Activated CD8-positive, alpha-beta memory T cell treated with anti-CD3 and anti-CD28 coated beads for 1 hour (primary cell): ENCODE measurements at places on chromosomes 6 and 20.

- DNase-seq: no peak
Measured at GRCh38 chr20:43722153-43722505, 4.7 kb downstream of the GTSF1L start.

GRCh38 chr6:79888587-79888986, 58.8 kb downstream of the ELOVL4 start:
- DNase-seq: no peak

DNA sequence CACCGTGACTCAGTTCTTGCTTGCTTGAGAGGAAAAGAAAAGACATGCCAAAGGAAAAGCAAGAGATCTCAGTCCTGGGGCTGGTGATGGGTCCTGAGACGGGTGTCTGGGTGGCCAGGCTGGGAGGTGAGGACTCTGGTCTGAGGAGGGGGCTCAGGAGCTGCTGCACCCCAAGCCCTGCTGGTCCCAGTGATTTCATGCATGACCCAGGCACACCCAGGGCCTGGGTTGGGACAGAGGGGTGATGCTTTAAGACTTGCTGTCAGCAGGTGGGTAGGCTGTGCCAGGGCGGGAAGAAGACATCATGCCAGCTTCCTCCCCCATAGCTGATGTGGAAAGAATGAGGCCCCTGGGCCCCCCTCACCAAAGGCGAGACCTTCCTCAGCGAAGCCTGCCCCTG, 65.1 kb upstream of the PMEPA1 start:
- no peak for DNase-seq

DNA sequence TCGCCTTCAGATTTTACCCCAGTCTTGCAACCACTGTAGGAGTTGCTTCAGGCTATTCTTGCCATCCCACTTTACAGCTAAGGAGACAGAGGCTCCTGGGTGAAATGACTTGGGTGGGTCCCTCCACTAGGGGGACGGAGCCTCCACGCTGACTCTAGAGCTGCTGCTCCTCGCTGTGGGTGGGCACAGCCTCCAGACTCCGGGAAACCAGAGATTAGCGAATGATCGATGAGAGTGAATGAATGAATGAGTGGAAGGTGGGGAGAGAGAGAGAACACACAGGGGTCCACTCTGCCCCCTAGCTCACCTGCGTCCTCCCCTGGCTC, 10.4 kb downstream of the ZBP1 start:
- no peak for DNase-seq

DNA sequence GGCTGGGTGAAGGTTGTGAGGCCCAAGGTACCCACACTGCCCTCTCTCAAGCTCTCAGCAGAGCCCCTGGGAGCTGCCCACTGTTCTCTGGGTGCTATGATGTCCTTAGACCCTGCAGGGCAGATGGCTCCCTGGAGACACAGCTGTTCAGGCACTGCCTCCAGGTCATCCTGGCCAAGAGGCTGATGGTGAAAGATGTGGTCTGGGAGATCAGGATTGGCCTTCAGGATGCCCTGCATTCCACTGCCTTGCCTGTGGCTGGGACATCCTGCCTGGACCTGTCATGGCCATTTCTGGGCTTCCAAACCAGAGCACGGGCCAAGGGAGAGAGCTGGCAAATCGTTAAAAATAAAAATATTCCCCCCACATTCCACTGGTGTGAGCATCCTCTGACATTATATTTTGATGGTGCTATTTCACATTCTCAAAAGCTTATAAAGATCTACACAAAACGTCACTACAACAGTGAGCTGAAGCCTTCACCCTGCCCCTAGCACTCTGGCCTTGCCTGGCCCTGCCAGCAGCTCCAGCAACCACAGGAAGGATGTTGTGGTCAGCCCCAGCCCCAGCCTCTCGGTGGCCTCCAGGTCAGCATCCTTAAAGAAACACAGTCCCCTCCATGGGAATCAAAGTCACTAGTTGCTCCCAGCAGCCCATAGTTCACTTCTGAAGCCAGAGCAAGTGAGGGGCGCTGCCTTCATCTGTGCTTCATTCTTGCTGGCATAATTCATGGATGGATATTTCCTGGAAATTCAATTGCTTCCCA, 13.5 kb upstream of the KCNK16 start:
- no peak for DNase-seq

- DNase-seq: no peak
Measured at GRCh38 chr6:70215460-70216108, 87.3 kb downstream of the COL9A1 start.

DNA sequence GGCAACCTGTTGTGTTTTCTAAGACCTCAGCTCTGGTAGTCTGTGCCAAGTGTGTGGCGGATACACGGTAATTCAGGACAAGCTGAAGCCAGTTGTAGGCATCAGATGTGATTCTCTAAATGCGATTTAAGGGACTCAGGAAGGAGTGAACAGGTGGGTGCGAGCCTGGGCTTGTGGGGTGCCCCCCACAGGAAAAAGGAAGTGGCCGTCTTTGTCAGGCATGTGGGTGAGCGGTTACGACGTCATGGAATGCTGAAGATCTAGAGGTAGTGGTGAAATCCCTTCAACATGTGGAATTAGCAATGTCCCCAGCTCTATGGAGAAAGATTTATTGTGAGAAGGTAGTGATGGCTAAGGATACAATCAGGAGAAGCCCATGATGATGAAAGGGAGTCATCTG, 95.1 kb upstream of the EXOC2 start:
- DNase-seq: no peak

DNA sequence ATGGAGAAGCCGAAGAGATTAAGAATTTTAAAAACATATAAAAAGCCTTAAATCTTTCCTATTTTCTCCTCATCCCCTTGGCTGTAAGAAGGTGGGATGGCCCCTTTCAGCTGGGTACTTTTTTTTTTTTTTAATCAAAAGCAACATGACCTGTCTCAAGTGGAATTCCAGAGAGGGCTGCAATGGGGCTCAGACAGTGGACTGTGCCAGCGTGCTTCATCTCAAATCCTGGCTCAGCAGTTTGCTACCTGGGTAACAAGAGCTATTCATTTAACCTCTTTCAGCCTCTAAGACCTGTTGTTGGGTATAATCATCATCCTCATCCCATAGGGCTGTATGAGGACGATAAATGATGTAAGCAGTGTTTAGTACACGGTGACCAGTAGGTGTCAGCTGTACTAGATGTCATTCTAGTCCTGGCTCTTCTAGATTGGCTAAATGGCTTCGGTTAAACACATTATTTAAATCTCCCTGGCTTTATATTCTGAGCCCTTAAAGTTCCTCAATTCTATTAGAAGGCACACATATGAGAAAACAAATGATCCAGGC, 6.9 kb upstream of the PPP1R3G start:
- DNase-seq: no peak

DNA sequence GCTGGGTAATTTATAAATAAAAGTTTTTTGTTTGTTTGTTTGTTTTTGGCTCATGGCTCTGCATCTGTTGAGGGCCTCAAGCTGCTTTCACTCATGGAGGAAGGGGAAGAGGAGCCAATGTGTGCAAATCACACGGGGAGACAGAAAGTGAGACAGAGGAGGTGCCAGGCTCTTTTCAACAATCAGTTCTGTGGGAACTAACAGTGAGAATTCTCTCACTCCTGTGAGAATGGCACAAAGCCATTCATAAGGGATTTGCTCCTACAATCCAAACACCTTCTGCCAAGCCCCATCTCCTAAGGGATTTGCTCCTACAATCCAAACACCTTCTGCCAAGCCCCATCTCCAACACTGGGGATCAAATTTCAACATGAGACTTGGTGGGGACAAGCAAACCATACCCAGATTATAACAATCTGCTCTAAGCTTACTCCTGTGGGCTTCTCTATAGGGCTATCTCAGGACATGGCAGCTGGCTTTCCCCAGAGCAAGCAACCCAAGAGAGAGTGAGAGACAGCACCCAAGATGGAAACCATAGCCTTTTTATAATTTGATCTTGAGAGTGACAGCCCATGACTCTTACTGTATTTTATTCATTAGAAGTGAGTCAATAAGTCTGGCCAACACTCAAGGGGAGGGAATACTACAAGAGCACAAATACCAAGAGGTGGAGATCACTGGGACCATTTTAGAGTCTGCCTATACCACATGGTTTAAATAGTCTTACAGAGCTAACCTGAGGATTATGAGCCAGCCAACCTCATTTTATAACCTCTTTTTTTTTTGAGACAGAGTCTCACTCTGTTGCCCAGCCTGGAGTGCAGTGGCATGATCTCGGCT, 22.8 kb upstream of the LRRC1 start:
- no peak for DNase-seq

DNA sequence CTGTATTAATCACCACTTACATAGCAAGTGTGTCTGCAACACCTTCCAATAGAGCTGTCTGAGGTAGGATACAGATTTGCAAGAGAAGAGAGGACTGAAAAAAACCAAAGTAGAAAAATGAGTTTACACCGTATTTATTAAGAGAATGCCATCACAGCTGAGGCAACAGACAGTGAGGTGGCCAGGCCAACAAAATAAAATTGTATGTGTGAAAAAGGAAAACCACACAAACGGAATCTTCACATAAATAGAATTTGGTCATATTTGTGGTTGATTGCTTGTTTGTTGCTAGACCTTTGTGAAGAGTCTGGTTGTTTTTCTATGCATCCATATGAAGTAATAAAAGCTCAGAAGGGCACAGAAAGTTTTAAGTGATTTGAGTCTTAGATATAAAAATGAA, 157.8 kb upstream of the TSHZ2 start:
- no peak for DNase-seq

DNA sequence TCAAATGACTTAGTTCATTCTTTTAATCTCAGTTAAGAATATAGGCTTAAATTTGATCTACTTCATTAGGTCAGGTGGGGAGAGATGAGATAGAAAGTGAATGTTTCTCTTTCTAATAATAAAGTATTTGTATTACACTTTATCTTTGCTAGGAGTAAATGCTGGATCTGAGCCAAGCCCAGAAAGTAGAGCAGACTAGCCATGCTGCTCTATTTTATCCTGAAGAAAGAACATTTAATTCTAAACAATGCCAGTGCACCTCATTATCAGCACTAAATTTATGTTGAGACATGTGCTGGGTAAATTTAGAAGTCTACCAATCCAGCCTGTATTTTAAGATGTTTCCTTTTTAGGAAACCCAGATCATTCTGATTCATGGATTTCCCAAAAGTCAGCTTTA, 43.5 kb downstream of the AKIRIN2 start:
- DNase-seq: no peak

GRCh38 chr20:45780159-45780558, 11.5 kb downstream of the WFDC3 start:
- DNase-seq: no peak

GRCh38 chr20:59105581-59105980, 58.0 kb upstream of the ZNF831 start:
- no peak for DNase-seq

DNA sequence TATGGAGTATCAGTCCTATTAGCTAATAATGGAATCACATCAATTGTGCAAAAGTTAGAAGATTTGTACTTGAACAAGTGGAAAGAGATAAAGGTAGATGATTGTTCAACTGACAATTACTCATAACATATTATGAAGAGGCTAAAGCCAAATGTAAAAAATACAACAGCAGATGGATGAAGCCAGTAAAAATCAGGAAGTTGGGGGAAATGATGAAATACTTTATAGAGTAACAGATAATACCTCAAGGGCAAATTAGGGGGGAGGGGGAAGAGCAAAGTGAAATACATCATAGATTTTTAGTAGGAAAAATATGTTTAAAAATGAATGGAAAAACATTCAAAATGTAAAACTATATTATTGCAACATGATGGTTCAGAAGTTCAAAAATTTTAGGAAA, 114.0 kb downstream of the PDSS2 start:
- DNase-seq: no peak

DNA sequence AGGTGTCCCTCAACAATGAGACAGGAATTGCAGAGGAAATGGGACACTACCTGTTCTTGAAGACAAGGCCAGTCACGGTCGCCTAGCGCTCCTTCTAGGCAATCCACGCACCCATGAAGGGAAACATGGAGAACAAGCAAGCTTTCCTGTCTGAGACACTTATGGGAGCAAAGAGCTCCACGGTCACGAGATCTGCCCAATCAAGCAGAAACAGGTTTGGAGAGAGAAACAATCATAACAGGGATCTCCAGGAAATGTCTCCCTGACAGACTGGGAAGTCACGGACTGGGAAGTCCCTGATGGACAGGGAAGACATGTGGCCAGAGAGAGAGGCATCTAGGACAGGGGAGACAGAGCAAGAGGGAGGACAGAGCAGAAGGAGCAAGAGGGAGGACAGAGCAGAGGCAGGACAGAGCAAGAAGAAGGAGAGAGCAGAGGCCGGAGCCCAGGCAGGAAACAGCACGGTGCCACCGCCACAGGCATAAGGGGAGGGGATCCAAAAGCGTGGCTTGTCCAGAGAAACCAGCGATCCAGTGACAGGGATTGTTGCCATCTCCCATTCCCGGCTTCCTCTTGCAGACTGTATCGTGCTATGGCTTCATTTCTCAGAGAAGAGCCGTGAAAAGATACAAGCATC, 167.8 kb upstream of the ZNF337 start:
- DNase-seq: no peak

GRCh38 chr6:55450005-55450404, 122.7 kb downstream of the GFRAL start:
- DNase-seq: no peak

DNA sequence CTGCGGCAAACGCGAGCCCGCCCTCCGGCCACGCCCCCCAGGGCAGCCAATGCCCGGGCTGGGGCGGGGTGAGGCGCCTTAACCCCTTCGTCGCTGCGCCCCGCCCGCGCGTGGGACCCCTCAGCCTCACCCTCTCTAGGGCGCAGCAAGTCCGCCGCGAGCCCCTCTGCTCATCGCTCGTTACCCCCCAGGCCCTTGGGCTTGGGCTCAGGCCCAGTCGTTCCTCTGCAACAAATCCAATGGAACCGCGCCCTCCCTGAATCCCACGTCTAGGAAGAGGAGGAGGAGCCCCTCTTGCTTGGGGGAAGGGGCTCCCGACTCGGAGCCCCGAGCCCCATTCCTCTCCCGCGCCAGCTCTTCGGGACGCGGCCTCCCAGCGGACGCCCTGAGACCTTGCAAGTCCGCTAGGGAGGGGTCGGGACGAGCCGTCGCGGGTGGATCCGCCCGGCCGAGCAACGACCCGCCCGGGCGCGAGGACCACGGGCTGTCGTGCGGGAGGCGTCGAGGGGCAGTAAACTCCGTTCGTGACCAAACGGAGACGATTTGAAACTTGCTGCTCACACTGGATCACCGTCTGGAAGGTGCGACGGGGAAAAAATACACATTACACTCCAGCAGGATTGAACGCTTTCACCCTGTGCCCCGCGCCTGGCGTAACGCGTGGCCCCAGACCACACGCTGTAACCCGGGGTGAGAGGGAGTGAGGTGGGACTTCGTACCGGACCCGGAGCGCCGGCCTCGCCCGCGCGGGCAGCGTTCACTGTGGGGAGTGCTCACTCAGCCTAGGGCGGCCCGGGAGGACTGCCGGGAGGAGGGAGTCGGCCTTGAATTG, 477 bp upstream of the LZTS3 start:
- peak; percentile 92 for DNase-seq
